ENCODE measurements at places on chromosomes 11 and 22.
A peak's percentile ranks its signal among the peaks of the same experiment; 100 is the strongest.

GRCh38 chr11:3686751-3687150 lies 15.6 kb upstream of the CHRNA10 start:
- no peak for DNase-seq

GRCh38 chr11:121194731-121195596 lies 93.9 kb downstream of the TECTA start:
- peak; percentile 46 for DNase-seq

DNA sequence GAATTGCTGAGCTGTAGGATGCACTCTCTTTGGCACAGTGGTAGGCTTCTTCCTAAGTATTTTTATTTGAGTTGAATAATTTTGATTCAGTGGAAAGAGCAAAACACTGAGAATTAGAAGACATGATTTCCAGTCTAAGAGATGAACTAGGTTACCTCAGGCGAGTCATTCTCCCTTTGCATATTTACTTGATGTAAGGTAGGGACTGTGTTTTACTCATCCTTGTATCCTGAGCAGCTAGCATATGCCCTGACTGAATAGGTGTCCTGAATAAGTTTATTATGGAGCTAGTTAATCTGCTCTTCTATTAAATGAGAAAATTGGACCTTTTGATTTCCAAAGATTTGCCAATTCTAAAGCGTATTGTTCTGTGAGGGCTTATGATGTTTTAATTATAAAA lies 50.7 kb downstream of the STIM1 start:
- no peak for DNase-seq

GRCh38 chr22:19179497-19180048 lies 1.0 kb upstream of the SLC25A1 start:
- peak; percentile 77 for DNase-seq

DNA sequence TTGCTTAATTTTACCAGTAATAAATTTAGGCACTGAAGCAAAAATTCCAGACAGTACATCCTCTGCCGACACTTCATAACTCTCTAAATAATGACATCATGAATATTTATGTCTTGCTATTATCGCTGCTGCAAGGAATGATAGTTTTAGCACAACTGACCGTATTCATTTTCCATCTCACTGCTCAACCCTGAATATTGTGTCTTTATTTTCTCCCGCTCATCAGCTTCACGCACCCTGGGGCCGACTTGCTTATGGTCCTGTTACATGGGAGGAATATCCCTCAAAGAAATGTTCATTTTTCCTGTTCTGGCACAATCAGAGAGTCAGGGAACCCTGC lies 33.3 kb downstream of the SLN start:
- DNase-seq: no peak

- no peak for DNase-seq
Observed at GRCh38 chr22:31651664-31652063, 10.4 kb downstream of the PISD start.

- DNase-seq: no peak
Observed at GRCh38 chr11:18312663-18313420, 9.1 kb downstream of the HPS5 start.

GRCh38 chr11:10584071-10584501 lies 15.6 kb upstream of the LYVE1 start:
- DNase-seq: no peak

GRCh38 chr11:119155733-119156492 lies 7.1 kb downstream of the ABCG4 start:
- no peak for DNase-seq

DNA sequence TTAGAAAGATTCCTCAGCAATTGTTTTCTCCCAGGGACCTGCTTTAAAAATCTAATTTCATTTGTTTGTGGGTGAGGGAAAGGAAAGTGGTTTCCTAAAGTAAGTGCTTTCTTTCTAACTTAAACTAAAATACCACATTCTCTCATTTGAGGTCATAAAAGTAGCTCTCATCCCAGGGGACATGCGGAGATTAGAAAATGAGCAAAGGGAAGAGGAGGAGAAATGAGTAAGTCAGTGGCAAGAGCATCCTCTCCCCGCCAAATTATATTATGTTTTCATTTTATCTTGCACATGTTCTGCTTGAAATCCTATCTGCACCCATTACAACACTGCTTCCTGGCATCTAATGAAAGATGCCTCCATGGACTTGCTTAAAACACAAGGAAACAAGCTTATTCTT lies 191.4 kb downstream of the ARHGAP42 start:
- DNase-seq: no peak

- peak; percentile 61 for DNase-seq
Observed at GRCh38 chr11:110711776-110712658, at the start of gene ARHGAP20. Gene ARHGAP20, minus strand, starts transcription at chr11:110712437. Its CDS starts 206 bp downstream, at chr11:110712231.

GRCh38 chr11:81237139-81237538 lies 1496.5 kb downstream of the FAM181B start:
- DNase-seq: no peak

GRCh38 chr22:33807470-33807869 lies 112.8 kb downstream of the LARGE1 start:
- DNase-seq: no peak

- no peak for DNase-seq
Observed at GRCh38 chr11:73875840-73876239, 806 bp downstream of the COA4 start.

- DNase-seq: no peak
Observed at GRCh38 chr11:116545912-116546311, 226.9 kb downstream of the BUD13 start.

GRCh38 chr22:23841736-23842445 lies 3.1 kb upstream of the DERL3 start:
- no peak for DNase-seq

- DNase-seq: no peak
Observed at GRCh38 chr22:25729016-25729995, 12.7 kb upstream of the MYO18B start.

DNA sequence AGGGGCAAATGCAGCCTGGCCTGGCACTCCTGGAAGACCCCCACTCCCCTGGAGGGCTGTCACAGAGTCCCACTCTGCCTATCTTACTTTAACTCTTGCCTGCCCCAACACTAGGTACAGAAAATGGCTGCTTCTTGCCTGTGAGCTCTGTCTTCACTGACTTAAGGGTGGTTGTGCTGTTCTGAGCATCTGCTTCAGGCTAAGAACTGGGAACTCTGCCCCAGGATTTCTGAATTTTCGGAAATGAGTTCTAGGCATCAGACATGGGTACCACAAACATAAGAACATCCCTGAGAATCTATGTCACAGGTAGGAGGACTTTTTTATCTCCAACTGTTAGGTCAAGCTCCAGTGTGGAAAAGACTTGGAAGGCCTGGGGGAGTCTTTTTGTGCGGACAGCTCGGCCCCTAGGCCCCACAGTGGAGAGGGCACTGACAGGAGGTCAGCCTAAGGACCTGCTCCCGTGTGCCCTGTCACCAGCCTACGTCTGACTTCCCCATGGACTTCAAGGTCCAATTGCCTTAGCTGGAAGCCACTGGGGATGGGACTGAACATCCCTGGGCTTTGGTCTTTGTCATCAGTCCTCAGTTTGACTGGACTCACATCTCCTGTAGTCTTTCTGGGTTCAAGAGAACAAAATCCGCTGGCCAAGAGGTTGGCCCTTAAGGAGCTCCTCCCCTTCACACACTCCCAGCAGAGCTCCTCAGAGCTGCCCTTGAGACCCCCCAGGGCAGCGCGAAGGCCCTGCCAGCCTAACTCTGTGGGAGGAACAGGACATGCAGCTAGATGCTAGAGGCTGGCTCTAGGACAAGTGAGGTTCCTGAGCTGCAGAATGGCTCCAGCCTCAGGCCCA lies 31.9 kb downstream of the PPP2R1B start:
- no peak for DNase-seq

GRCh38 chr22:48342732-48343131 lies 1484.9 kb downstream of the BRD1 start:
- no peak for DNase-seq

GRCh38 chr11:71305451-71306125 lies 53.2 kb upstream of the SHANK2 start:
- no peak for DNase-seq

GRCh38 chr11:83002053-83002452 lies 69.6 kb downstream of the RAB30 start:
- DNase-seq: no peak

- DNase-seq: peak; percentile 81
Observed at GRCh38 chr22:41197038-41197972, 7.8 kb upstream of the L3MBTL2 start.

GRCh38 chr11:61696602-61697001 lies 16.4 kb downstream of the DAGLA start:
- DNase-seq: no peak

GRCh38 chr22:47022475-47022874 lies 260.0 kb downstream of the TBC1D22A start:
- DNase-seq: no peak

- DNase-seq: no peak
Observed at GRCh38 chr11:124839972-124840621, 25.1 kb upstream of the ROBO3 start.

DNA sequence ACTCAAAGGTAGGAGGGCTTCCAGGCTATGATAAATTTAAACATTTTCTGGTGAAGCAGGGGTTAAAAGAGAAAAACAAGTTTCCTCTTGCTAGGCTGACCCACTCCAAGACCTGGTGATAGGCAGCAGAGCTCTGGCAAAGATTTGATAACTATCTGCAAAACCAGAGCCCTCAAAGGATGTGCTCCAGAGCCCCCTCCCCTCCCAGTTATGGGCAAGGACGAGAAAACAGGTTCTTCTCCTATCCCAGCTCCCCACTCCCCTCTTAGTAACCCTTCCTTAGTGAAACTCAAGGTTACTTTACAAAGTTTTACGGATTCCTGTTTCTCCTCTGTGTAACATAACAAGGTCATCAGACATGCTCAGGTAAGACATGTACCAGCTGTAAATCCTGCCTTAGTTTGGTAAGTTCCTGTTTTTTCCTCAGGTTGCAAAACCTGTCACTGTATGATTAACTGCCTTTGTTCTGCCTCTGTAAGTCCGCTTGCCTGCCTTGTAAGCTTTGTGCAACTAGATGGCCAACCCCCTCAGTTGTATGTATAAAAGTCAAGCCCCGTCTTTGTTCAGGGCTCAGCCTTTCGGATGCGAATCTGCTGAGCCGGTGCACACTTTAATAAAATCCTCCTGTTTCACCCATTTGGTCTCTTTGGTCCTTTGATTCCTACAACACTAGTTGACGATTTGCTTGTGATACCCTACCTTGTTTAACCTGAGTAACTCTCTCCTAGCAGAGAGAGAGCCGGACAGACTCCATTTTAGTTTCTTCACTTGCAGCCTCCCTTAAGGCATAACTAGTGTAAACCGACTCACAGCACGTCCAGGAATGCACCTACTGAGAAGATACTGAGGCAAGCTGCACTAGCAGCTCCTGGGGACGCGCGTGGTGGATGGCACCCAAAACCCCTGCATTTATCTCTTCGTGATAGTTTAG lies 13.9 kb downstream of the APOBEC3H start:
- DNase-seq: no peak

- no peak for DNase-seq
Observed at GRCh38 chr22:43164636-43165035, 13.3 kb downstream of the TSPO start.

GRCh38 chr22:32850157-32850556 lies 48.7 kb downstream of the TIMP3 start:
- DNase-seq: no peak

- no peak for DNase-seq
Observed at GRCh38 chr22:30202531-30203006, 44.0 kb downstream of the LIF start.

DNA sequence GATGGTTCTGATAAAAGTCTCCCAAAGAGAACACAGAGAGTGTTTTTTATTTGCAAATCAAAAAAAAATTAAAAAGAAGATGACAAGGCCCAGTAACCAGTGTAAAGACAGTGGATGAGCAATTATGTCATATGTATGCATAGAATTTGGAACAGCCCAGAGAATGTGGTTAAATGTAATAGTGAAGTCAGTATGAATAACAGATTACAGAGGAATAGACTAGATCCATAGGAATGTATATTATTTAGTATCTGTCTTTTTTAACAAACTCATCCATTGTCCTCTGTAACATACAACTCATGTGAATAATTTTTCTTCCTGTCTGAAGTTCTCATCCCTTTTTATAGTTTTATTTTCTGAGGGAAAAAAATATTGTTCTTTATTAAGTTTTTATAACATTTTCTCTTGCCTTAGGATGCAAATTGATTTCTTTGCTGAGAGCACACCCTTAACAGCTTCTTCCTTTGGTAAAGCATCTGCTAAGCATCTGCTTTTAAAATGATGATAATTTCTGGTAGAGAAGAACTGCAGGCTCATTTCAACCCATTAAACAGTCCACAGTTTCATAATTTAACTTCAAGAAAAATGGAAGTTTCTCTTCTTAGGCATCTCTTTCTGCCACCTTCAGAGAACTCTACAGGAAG lies 266.5 kb upstream of the MTNR1B start:
- DNase-seq: no peak

DNA sequence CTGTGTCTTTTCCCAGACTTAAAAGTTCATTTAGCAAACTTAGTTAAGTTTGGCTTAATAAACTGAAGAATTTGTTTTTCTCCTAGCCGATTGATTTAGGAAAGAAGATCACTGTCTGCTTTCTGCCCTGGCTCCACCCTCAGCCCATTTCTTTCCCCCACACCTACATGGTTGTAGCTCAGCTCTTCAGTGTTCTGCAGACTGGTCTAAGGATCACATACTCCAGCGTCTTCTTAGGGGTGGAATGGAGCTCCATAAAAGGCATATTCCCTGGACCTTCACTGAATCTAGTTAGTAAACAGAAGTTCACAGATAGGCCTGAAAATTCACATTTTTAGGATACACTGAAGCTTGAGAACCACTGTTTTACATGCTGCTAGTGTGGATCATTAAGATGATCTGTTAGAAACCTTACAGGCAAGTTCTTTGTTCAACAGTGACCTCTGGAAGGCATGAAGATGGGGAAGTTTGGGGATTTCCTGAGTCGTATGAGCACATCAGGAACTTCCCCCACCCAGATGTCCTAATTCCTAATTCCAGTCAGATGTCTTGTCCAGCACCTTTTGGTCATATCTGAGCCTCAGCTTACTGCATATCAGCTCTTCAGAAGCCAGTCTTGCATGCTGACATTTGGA lies 16.8 kb downstream of the PIWIL4 start:
- DNase-seq: no peak
